Heart left ventricle (tissue), 16 donors: ENCODE measurements at places on chromosomes 6 and 20. TPM values are rescaled to one million over a fixed set of nuclear protein-coding genes. Genes with fewer than 3 reads are reported as not detected.

DNA sequence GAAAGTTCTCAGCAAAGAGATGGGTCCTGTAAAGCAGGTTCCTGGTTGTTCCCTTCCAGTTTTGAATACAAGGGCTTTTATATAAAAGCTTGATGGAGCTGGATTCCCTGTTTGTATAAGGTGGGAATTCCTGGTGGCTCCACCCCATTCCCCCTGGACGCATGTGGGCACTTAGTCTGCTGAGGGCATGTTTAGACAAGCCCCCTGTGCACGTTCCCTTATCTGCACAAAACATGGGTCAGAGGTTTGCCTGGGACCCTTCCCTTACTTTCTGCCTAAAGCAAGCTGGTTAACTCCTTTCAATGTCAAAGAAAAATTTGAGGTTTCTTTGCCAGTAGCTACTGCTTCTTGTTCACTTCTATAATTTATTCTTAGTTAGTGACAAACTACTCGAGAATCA, 181.1 kb downstream of the BCKDHB start:
- H3K36me3 ChIP-seq: no peaks in the 10 kb centered on the region
- H3K4me1 ChIP-seq: no peaks in the 10 kb centered on the region
- H3K27me3 ChIP-seq: no peaks in the 10 kb centered on the region
- no peak overlapping the region for H3K4me3 ChIP-seq

GRCh38 chr20:36093025-36093803, 61.3 kb upstream of the EPB41L1 start:
- peak; percentile 72 for DNase-seq
- peak overlapping the region; percentile 66 for H3K4me3 ChIP-seq
- peak overlapping the region; percentile 50 for H3K27ac ChIP-seq
- H3K4me1 ChIP-seq: peaks cover 14% of the 10 kb centered on the region
- H3K27me3 ChIP-seq: peaks cover 5% of the 10 kb centered on the region
- no peaks in the 10 kb centered on the region for H3K36me3 ChIP-seq

DNA sequence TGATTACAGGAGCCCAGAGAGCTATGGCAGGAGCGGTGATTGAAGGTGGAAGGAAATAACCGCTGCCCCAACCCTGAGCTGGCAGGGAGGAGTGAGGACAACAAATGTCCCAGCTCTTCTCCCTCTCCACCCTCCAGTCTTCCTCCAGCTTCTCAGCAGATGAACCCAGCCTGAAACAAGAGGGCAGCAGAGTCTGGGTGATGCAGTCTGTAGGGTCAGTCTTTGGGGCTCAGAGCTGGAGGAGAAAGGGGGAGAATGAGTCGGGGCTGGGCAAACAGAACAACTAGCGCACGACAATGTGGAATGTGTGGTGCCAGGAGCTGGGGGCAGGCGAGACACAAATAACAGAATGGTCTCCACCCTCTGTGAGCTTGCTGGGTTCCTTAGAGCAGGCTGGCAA, 4.5 kb upstream of the GUCA1A start:
- H3K27me3 ChIP-seq: no peaks in the 10 kb centered on the region
- no peaks in the 10 kb centered on the region for H3K4me1 ChIP-seq
- H3K36me3 ChIP-seq: no peaks in the 10 kb centered on the region
- no peak for DNase-seq
- H3K27ac ChIP-seq: no peak overlapping the region

DNA sequence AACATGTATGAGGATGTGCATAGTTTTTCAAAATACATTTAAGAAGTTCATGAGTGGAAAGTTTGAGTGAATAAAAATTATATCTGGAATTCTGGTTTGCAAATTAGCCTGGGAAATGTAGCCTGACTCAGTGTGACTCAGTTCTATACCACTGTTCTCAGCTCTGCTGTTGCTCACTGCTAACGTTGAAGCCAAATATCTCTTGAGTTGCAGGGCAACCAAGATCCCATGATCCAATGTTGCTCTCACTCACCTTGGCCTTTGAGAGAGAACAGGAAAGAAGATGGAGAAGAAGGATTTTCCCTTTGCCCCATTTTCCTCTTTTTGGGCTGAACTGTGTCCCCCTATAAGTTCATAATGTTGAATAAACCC, 28.9 kb downstream of the PSMB9 start:
- no peaks in the 10 kb centered on the region for H3K36me3 ChIP-seq
- no peak overlapping the region for H3K4me3 ChIP-seq

DNA sequence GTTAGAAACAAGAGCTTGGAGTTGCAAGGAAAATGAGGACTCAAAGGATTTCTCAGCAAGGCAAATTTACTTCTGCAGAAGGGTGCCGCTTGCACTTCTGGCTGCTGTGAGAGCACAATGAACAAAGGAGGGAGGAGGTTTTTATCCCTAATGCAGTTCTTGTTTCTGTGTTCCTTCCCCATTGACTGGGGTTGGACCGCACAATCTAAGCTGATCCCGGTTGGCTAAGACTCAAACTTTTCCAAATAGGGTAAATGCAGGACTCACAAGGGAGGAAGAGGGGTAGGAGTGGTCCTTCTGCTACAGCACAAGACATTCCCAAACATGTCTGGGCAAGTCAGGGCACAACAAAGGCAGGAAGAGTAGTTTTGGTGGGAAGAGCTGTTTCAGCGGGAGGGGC, 249.6 kb upstream of the MOCS1 start:
- no peaks in the 10 kb centered on the region for H3K4me1 ChIP-seq
- H3K27me3 ChIP-seq: no peaks in the 10 kb centered on the region
- H3K4me3 ChIP-seq: no peak overlapping the region
- no peak for DNase-seq

DNA sequence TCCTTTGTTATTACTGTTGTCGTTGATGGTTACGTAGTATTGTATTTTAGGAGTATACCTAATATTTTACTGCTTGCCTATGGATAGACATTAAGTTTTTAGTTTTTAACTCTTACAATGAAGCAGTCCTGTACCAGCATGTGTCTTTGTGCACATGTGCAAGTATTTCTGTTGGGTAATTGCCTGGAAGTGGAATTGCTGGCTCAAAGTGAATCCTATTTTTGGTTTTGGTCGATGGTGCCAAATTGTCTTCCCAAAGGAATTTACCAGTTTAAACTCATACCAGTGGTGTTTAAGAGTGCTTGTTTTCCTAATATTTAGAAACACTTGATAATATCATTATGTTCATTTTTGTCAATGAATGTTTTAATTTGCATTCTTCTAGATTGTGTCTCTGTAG, 75.5 kb downstream of the ANKS1A start:
- no peak overlapping the region for H3K4me3 ChIP-seq
- H3K36me3 ChIP-seq: no peaks in the 10 kb centered on the region
- H3K27ac ChIP-seq: no peak overlapping the region
- no peaks in the 10 kb centered on the region for H3K27me3 ChIP-seq

Gene SLC12A5
- not detected for total RNA-seq

GRCh38 chr6:127031511-127031910, 87.0 kb upstream of the RSPO3 start:
- H3K36me3 ChIP-seq: no peaks in the 10 kb centered on the region
- no peak for DNase-seq
- no peak overlapping the region for H3K4me3 ChIP-seq
- no peaks in the 10 kb centered on the region for H3K27me3 ChIP-seq

- no peaks in the 10 kb centered on the region for H3K27me3 ChIP-seq
- no peaks in the 10 kb centered on the region for H3K4me1 ChIP-seq
- H3K27ac ChIP-seq: no peak overlapping the region
- no peak overlapping the region for H3K4me3 ChIP-seq
Observed at GRCh38 chr6:108228416-108228815, 32.4 kb downstream of the SNX3 start.

GRCh38 chr20:4157516-4157915, 142.2 kb upstream of the RNF24 start:
- no peak for DNase-seq
- no peaks in the 10 kb centered on the region for H3K36me3 ChIP-seq
- no peaks in the 10 kb centered on the region for H3K27me3 ChIP-seq
- H3K4me1 ChIP-seq: peaks cover 19% of the 10 kb centered on the region
- H3K27ac ChIP-seq: no peak overlapping the region
- no peak overlapping the region for H3K4me3 ChIP-seq

Gene CD40
- 9.0 TPM for total RNA-seq

DNA sequence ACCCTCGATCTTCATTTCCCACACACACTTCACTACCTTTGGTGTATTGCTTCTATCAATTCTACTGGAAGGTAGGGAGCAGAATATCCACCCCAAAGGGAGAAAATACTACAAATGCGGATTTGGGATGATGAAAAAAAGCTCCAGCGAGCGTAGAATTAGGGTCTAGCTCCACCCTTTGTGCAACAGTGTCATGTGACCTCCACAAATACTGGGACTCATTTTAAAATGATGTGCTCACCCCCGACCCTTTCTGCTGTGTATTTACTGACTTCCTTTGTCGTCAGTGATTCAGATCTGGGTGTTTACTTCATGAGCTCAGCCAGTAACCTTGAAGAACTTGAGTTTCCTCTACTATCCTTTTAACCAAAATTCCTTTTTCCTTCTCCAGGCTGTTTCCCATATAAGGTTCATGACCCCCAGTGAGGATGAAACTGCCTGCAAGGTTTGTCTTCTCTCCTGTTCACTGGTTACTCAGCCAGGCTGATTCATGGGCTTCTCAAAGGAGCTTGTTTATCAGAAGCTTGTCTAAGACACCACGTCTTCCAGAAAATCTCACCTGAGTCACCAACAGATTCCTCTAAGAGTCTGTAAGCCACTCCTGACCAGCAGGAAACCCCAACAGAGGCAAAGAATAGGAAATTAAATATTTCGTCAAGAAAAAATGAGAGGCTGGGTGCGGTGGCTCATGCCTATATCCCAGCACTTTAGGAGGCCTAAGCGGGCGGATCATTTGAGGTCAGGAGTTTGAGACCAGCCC, 39.6 kb upstream of the PAX1 start:
- no peak for DNase-seq
- H3K4me1 ChIP-seq: no peaks in the 10 kb centered on the region
- H3K27me3 ChIP-seq: no peaks in the 10 kb centered on the region
- H3K27ac ChIP-seq: no peak overlapping the region
- no peaks in the 10 kb centered on the region for H3K36me3 ChIP-seq

DNA sequence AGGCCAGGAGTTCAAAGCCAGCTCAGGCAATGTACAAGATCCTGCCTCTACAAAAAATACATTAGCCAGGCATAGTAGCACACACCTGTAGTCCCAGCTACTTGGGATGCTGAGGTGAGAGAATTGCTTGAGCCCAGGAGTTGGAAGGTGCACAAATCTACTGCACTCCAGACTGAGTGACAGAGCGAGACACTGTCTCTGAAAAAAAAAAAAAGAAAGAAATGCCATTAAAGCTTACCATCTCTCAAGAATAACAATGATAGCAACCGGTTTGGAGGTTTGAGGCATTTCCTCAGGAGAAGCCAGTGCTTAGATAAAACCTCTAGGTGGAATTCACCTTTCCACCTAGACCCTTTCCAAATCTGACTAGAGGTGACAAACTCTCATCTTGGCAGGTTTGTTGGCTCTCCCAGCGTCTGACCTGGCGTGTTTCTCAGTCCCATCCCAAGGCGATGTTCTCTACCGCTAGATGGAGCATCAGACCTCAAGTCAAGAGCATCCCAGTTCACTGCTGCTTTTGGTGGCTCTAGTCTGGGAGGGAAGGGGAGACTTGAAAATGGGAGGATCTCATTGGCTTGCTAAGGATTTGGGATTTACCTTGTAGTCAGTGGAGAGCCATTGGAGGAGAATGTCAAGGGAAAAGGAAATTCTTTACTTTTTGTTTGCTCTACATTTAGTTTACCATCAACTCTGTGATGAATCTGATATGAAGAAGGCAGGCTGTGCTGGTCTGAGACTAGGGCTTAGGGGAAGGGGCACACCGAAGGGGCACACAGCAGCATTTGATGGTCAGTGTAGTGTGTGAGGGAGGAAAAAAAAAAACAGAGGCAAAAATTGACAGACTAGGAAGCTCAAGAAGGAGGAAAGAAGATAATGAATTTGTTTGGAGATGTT, 67.9 kb downstream of the NCOA7 start:
- H3K27me3 ChIP-seq: no peaks in the 10 kb centered on the region
- H3K4me1 ChIP-seq: peaks cover 2% of the 10 kb centered on the region
- no peak overlapping the region for H3K27ac ChIP-seq
- no peak for DNase-seq
- no peaks in the 10 kb centered on the region for H3K36me3 ChIP-seq

DNA sequence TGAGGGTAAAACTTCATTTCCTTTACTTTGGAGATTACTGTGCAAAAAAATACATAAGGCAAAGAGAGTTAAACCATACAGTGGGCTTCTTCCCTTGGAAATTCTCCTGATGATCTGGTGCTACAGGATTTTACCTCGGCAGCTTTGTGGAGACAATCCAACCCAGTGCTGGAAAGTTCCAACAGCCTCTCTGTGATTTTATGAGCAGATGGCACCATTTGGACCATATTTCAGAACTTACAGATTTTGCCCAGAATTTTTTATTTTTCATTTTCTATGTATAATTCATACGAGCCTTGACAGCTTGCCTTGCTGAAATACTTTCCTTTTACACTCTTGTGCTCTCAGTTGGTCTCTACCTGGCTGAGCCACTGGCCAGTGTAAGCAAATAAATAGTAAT, 43.3 kb upstream of the TNFRSF21 start:
- H3K4me1 ChIP-seq: no peaks in the 10 kb centered on the region
- no peak overlapping the region for H3K4me3 ChIP-seq
- no peak overlapping the region for H3K27ac ChIP-seq

- no peak overlapping the region for H3K4me3 ChIP-seq
- H3K27ac ChIP-seq: no peak overlapping the region
- H3K36me3 ChIP-seq: no peaks in the 10 kb centered on the region
- DNase-seq: no peak
- H3K4me1 ChIP-seq: no peaks in the 10 kb centered on the region
Observed at GRCh38 chr20:1840817-1841553, 54.2 kb upstream of the SIRPA start.

DNA sequence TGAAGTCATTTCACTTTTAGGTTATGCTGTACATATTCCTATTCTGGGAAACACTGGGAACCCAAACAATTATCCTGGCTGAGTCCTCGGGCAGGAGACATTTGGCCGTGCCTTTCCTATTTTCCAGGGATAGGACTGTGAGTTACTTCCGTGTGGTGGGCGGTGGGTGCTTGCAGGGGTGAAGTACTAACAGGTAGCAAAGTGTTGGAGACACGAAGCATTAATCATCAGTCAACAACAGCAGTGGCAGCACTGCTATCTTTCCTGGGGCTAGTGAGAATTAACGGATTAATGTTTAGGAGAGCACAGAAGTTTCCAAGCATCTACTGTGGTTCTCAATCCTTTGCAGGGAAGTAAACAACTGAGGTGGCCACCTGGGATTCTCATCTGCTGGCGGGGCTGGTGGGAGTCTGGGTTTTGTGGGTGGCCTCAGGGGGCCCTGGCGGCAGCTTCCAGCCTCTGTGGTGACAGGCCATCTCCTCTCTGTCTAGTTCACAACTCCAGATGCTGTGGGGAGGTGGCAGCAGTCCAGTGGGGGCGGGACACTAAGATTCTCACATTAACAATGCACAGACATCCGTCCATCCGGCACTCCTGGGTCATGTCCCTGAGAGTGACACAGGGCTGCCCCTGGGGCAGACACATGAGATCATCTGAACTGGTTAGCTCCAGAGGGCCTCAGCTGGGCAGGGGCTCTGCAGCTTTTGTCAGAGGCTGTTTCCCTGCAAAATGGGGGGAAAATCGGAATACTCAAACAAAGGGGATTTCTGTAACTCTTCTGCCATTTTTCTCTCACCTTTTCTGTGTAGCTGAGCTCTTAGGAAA, 90.9 kb downstream of the GJA10 start:
- H3K27ac ChIP-seq: no peak overlapping the region
- peaks cover 23% of the 10 kb centered on the region for H3K4me1 ChIP-seq
- peak; percentile 94 for DNase-seq
- no peaks in the 10 kb centered on the region for H3K36me3 ChIP-seq

Gene GPR6
- total RNA-seq: not detected

- no peak overlapping the region for H3K27ac ChIP-seq
- H3K4me3 ChIP-seq: no peak overlapping the region
- DNase-seq: no peak
- H3K27me3 ChIP-seq: no peaks in the 10 kb centered on the region
- H3K4me1 ChIP-seq: no peaks in the 10 kb centered on the region
- no peaks in the 10 kb centered on the region for H3K36me3 ChIP-seq
Observed at GRCh38 chr6:18034798-18035202, 47.4 kb upstream of the KIF13A start.
